ENCODE measurements at places on chromosomes 7 and 10. TPM values are rescaled to one million over a fixed set of nuclear protein-coding genes. Genes with fewer than 3 reads are reported as not detected.

ZNF479 gene
- polyA plus RNA-seq: not detected

CTAGE6 gene
- polyA plus RNA-seq: 0.68 TPM

MACC1 gene
- not detected for polyA plus RNA-seq

TLL2 gene
- 2.0 TPM for polyA plus RNA-seq

CYP2C9 gene
- polyA plus RNA-seq: not detected

SPDYE3 gene
- polyA plus RNA-seq: 5.4 TPM

FGL2 gene
- 34.2 TPM for polyA plus RNA-seq

VWA2 gene
- 0.35 TPM for polyA plus RNA-seq

AEBP1 gene
- polyA plus RNA-seq: 104 TPM

SORCS3 gene
- 0.33 TPM for polyA plus RNA-seq

GRCh38 chr10:16742165-16742960, 74.9 kb downstream of the RSU1 start:
- no peak for DNase-seq

DNA sequence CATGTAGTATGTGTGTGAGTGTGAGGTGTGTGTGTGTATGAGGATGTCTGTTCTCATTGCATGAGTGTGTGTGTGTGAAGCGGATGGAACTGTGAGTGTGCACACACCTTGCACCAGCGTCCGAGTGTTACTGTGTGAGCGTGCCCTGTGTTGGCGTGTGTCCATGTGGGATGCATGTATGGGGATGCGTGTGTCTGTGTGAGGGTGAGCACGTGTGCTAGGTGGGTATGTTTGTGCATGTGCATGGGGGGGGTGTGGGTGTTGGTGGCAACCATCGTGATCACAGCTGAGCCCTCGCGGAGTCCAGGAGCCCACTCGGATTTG, 6.4 kb downstream of the KNDC1 start:
- DNase-seq: no peak

- DNase-seq: no peak
Observed at GRCh38 chr7:35736725-35737124, 41.8 kb upstream of the HERPUD2 start.

GRCh38 chr10:91564026-91564425, 68.8 kb downstream of the PPP1R3C start:
- DNase-seq: no peak

- no peak for DNase-seq
Observed at GRCh38 chr7:115728518-115728917, 302.0 kb downstream of the TFEC start.

GRCh38 chr10:12041766-12042408, 722 bp downstream of the UPF2 start:
- DNase-seq: peak; percentile 21

- DNase-seq: no peak
Observed at GRCh38 chr7:27962273-27962672, 218.3 kb downstream of the JAZF1 start.

GRCh38 chr10:78366663-78367411, 333.2 kb downstream of the RPS24 start:
- no peak for DNase-seq

- DNase-seq: no peak
Observed at GRCh38 chr10:123854003-123854402, 37.6 kb downstream of the CPXM2 start.

- DNase-seq: no peak
Observed at GRCh38 chr7:137804836-137805235, 41.9 kb downstream of the DGKI start.

- no peak for DNase-seq
Observed at GRCh38 chr7:89839329-89839728, 314.9 kb upstream of the STEAP1 start.

GRCh38 chr10:43304687-43305333, 37.9 kb upstream of the RASGEF1A start:
- peak; percentile 32 for DNase-seq

- no peak for DNase-seq
Observed at GRCh38 chr7:104074529-104074928, 85.1 kb upstream of the RELN start.

DNA sequence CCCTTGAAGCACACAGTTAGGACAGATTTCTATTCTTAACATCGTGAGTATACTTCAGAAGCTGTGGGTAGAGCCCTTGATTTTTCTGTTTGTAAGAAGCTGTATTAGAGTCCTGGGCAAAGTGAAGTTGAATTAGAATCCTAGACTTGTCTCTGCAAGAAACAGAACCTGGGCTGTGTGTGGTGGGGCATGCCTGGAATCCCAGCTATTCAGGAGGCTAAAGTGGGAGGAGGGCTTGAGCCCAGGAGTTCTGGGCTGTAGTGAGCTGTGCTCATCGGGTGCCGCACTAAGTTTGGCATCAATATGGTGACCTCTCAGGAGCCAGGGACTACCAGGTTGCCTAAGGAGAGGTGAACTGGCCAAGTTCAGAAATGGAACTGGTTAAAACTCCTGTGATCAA, 183.4 kb downstream of the GNAI1 start:
- DNase-seq: no peak

GRCh38 chr10:94430701-94431100, 28.4 kb downstream of the TBC1D12 start:
- no peak for DNase-seq

- no peak for DNase-seq
Observed at GRCh38 chr7:132764762-132765161, 188.5 kb upstream of the PLXNA4 start.

DNA sequence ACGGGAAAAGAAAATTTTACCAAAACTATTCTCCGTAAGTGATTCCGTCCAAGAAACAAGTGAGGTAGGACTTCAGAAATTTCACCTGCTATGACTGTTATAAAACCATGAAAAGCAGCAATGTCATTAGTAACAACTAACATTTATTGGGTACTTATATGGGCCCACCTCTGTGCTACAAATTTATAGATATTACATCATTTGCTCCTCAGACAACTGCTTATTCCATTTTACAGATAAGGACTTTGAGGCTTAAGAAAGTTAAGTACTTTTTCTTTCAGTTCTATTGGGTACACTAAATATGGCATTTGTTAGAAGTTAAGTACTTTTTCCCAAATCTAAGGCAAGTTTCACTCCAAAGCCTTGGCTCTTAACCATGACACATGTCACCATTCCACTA, 36.3 kb downstream of the HACD1 start:
- DNase-seq: no peak

GRCh38 chr10:114682121-114682520, 24.0 kb upstream of the ABLIM1 start:
- DNase-seq: no peak

DNA sequence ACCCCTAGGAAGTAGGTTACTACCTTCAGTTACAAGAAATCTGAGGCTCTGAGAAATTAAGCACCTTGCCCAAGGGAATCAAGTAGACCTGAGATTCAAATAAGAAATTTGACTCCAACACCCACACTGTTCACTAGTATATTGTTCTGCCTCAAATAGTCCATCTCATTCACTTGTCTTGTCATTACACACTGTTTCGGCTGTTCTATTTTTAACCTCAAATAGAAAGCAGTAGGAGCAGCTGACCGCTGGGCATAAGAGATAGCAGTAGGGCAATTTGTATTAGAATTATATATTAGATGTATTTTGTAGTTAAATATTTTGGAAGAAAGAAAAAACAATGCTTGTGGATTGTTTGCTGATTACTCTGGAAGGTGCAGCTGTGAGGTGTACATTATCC, 185.1 kb downstream of the INHBA start:
- no peak for DNase-seq

- no peak for DNase-seq
Observed at GRCh38 chr10:9868499-9868898, 1149.2 kb upstream of the CELF2 start.

GRCh38 chr7:118689403-118689802, 464.9 kb downstream of the ANKRD7 start:
- no peak for DNase-seq

DNA sequence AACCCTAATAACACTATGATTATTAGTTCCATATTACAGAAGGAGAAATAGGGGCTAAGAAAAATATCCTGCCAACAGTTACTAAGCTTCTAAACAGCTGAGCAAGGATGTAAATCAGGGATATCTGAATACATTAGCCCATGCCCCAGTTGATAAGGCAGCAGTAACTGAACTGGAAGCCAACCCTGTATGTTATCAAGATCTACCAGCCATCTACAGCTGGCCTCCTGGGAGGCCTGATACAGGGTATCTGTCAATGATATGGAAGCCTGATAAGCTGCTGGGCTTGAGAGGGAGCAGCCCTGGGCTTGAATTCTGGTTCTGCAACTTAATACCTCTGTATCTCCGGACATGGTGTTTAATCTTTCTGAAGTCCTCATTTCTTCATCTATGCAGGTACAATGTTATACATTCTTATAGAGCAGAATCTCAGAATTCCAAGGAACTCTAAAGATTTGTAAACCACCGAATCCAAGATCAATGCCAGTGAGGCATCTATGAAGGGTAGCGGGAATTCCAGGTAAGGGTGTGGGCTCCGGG, 37.9 kb upstream of the AFAP1L2 start:
- DNase-seq: no peak

DNA sequence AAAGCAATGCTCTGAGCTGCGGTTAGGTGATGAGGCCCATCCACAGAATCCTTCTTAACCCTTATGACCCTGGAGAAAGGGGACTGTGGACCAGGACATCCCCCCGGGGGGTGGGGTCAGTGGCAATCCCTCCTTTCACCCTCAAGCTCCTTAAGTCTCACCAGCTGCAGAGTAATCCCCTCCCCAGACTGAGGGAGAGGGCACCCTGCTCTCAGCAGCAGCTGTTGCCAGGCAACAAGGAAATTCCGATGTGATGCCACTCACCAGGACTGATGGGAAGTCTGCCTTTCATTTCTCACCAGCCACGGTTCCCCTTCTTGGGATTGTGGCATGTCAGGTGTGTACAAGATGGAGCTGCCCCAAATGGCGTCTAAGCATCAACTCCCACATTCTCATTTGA, 129.6 kb downstream of the DOCK1 start:
- no peak for DNase-seq

Data from muscle of arm (tissue), 14 donors.